ENCODE measurements at places on chromosomes 2 and 18.

GRCh38 chr2:10876963-10877362 lies 34.8 kb upstream of the KCNF1 start:
- DNase-seq, result no peak

- DNase-seq, result no peak
Observed at GRCh38 chr2:219656526-219656925, 29.1 kb downstream of the SLC4A3 start.

- no peak for DNase-seq
Observed at GRCh38 chr2:103594823-103595222, 833.0 kb downstream of the TMEM182 start.

DNA sequence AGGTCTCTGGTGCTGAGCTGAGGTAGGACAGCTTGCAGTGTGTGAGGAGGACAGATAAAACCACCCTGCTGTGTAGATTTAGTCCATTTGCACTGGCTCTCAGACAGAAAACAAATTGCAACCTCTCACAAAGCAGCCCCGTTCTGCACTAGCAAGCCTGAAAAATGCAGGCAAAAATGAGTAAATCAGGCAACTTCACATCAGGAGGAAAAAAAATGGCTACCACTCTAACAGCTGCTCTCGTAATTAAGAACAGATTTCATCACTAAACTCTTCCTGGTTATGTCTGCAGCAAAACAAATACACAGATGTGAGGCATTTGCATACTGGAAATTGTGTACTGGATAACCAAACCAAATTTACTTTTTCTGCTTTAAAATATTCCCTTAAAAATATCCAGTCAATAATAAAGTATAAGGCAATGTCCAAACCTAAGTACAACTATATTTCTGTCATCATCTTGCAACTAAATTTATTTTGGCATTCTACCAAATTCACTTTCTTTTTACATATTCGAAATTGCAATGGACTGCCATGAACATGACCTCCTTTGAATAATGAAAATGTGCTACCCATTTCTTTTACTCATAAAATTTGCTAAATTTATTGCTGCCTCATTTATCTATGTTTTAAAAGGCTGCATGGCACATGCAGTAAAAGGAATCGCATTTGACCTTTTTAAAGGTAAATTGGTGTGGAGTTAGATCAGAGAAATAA lies 157.4 kb downstream of the AFF3 start:
- DNase-seq, result no peak

GRCh38 chr2:43082903-43083677 lies 143.3 kb downstream of the ZFP36L2 start:
- DNase-seq, result no peak

DNA sequence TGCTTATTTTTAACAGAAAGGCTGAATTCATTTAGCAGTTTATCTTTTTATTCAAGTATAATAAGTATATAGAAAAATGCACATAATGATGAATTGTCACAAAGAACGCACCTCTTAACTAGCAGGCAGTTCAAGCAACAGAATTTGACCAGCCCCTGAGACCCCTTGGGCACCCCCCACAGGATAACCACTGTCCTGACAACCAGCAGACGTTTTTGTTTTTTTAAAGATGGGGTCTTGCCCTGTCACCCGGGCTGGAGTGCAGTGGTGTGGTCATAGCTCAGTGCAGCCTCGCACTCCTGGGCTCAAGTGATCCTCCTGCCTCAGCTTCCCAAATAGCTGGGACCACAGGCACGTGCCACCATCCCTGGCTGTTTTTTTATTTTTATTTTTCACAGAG lies 14.0 kb downstream of the PRELID3A start:
- no peak for DNase-seq

DNA sequence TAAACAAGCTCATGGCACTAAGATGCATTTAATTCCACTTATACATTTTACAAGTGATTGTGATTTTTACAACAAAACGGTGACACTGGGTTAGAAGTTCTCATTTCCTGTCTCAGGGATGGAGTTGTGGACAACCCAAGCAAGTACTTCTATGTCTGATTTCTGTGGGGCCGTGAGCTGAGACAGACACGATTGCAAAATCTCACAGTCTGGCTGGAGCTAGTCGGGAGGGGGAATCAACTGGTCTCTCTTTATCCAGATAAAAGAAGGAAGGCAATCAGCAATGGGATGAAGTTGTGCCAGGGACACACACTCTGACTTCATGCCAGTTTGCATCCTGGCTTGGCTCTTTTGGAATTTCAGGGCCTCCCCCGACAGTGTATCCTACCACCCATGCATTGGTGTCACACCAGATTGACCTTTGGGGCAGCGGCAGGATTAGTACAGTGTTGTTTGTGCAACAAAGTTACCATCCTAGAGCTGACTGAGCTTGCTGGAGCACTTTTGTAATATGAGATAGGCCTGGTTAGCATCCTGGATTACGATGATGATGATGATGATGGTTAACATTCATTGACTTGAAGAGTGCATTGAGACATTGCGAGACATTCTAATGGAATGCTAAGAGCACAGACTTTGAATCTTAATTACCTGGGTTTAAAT lies 98.8 kb downstream of the CTAGE1 start:
- no peak for DNase-seq

GRCh38 chr2:157246765-157247407 lies 10.6 kb upstream of the GALNT5 start:
- DNase-seq, result no peak

GRCh38 chr2:72085036-72085435 lies 62.6 kb downstream of the CYP26B1 start:
- no peak for DNase-seq

DNA sequence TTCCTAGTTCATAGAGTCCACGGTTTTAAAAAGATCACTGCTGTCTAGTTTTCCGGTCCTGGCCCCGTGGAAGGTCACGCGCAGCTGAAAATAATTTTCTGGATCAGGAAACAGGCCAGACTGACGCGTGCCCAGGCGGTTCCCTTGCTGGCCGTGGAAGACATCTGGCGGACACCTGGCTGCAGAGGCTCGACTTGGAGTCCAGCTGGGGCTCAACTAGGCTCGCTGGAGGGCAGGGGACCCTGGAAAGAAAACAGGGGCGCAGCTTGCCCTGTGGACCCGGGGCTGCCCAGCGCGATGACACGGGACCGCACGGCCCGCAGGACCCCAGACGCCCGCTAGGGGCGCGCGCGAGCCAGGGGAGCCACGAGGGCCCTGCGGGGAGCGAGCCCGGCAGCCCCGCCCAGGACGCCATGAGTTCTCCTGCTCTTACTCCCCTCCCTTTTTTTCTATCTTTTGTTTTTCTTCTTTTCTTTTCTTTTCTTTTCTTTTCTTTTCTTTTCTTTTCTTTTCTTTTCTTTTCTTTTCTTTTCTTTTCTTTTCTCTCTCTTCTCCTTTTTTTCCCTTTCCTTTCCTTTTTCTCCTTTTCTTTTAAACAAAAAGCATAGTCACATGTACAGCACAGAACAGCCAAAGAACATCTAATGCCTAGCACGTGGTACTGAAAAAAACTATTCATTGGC lies 43.2 kb upstream of the UBE2F start:
- DNase-seq, result peak; percentile 76

GRCh38 chr2:76008001-76008702 lies 297.4 kb upstream of the GCFC2 start:
- DNase-seq, result no peak

GRCh38 chr2:86744152-86744551 lies 24.1 kb downstream of the RMND5A start:
- DNase-seq, result no peak

GRCh38 chr18:49609256-49610021 lies 47.6 kb downstream of the LIPG start:
- DNase-seq, result no peak

DNA sequence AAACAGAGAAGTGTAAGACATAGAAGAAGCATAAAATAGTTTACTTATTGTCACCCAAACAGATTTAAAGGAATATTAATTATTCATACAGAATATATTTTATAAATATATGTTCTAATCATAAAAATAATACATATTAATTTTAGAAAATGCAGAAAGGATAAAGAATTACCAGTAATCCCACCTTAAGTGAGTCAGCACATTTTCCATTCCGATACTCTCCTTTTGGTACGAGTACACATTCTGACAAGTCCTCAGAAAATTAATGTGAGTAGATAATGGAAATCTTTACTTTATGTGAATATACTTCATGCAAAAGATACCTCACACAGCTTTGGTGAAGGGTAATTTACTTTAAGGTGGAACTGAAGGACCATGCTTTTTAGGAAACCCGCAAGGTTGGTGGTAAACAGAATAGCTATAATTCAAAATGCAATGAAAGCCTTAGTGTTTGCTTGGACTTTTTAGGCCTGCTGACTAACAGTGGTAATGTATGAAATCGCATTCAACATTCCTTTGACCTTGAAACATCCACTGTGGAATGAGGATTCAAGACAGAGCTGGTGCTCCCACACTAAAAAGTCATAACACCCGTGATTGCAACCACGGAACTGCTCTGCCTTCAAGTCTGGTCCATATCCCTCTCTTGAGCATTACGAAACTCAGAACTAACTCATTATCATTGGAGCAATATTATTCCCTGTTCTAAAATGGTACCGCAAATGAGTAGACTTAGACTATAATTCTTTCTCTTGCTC lies 28.1 kb upstream of the HTR2B start:
- no peak for DNase-seq

DNA sequence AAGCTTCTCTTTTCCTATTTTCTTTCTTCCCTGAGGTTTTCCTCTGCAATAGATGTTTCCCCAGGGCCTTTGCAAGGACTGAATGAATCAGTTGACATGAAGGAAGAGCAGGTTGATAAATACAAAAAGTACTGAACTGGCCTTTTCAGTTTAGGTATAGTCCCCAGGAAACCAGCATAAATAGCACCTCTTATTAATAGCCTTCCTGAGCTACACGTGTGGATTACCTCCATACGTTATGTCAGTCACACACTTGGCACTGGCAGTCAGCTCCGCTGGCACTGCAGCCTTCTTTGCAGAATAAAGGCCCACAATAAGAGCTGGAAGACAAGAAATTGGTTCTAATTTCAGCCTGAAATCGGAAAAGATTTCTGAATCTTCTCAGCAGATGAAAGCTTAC lies 60.7 kb downstream of the KCTD18 start:
- no peak for DNase-seq

GRCh38 chr2:219123356-219124135 lies 37.1 kb downstream of the NHEJ1 start:
- no peak for DNase-seq

- DNase-seq, result no peak
Observed at GRCh38 chr18:37611614-37612279, 46.1 kb upstream of the CELF4 start.

GRCh38 chr2:109229094-109229675 lies 100.2 kb downstream of the SH3RF3 start:
- no peak for DNase-seq

GRCh38 chr2:6986912-6987361 lies 69.7 kb downstream of the RNF144A start:
- no peak for DNase-seq

GRCh38 chr18:5717256-5717655 lies 173.5 kb upstream of the EPB41L3 start:
- DNase-seq, result no peak

DNA sequence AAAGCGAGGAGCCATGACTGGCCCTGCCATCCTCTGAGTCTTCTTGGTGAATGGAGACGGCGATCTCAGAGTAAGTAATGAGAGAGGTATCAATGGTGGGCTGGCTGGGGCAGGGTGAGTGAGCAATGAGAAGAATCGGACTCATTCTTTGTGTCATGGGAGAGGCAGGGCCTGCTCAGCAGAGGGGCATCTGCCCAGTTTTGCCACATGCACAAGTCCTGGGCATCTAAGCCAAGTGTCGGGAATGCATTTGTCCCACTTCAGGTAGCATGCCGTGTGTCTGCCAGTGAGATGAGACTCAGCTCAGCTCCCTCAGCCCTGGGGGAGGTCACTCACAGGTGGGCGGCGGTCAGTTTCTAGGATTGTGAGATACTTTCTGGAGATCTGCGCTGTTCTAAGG lies 791.0 kb upstream of the RAB6C start:
- no peak for DNase-seq

GRCh38 chr2:12935796-12936195 lies 219.1 kb downstream of the TRIB2 start:
- no peak for DNase-seq

DNA sequence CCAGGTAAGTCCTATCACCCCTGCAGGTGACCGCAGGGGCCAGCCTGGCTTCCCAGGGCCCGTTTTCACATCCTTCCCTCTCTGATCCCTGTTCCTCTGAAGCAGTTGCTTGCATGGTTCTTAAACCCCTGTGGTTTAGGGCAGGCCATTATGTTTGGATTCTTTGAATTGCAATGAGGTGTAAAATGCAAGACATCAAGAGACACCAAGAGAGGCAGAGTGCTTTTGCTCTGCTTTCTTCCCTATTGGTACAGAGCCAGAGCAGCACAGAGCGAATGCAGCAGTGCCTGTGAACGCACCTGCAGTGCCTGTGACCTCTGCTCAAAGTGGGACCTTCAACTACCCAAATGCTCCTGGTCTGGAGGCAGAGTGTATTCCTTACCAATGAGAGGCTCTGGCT lies 7.6 kb downstream of the RFX8 start:
- no peak for DNase-seq

DNA sequence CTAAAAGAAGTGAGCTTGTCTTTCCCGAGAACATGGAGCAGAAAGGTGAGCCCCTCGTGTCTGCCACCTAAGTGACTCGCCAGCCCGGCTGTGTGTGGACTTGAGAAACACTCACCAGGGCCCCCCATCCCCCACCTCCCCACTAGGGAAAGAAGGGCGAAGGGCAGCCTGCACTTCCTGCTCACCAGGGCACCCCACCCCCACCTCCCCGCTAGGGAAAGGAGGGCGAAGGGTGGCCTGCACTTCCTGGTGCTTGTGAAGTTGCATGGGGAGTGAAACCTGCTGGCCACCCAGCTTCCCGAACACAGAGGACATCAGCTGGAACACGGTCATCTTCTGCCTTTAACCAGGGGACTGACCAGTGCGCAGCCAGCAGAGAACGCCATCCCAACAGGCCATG lies 402.7 kb upstream of the SALL3 start:
- no peak for DNase-seq

DNA sequence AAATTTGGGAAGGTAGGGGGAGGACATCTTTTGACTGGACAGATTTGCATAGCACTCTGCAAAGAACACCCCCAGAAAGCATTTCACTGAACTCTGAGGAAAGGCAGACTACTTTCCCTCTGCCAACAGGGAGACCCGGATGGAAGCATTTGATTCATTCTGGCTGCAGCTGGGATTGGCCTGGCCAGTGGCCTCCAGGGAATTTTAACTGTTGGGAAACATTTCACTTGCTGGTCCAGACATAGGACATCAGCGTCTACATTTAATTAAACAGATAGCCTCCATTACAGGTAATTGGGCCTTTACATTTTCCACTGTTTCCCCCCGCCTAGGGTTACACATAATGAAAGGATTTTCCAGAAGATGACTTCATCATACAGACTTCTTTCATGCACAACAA lies 92.8 kb downstream of the MARCHF4 start:
- DNase-seq, result no peak
